Daoy (cell line): ENCODE measurements at places on chromosomes 13 and 19. TPM values are rescaled to one million over a fixed set of nuclear protein-coding genes. Genes with fewer than 3 reads are reported as not detected.

C1QTNF9B gene
- total RNA-seq = not detected in 2 replicates

ERF gene
- 23.8 and 30.8 TPM in 2 replicates for total RNA-seq

ZNF584 gene
- total RNA-seq = 12.1 and 20.5 TPM in 2 replicates

ZNF837 gene
- total RNA-seq = 4.2 and 5.0 TPM in 2 replicates

ZNF790 gene
- total RNA-seq = 4.0 and 12.7 TPM in 2 replicates

PPM1N gene
- total RNA-seq = 0.15 and 0.80 TPM in 2 replicates
